ENCODE measurements at places on chromosomes 1 and 21.
A peak's percentile ranks its signal among the peaks of the same experiment; 100 is the strongest.

DNA sequence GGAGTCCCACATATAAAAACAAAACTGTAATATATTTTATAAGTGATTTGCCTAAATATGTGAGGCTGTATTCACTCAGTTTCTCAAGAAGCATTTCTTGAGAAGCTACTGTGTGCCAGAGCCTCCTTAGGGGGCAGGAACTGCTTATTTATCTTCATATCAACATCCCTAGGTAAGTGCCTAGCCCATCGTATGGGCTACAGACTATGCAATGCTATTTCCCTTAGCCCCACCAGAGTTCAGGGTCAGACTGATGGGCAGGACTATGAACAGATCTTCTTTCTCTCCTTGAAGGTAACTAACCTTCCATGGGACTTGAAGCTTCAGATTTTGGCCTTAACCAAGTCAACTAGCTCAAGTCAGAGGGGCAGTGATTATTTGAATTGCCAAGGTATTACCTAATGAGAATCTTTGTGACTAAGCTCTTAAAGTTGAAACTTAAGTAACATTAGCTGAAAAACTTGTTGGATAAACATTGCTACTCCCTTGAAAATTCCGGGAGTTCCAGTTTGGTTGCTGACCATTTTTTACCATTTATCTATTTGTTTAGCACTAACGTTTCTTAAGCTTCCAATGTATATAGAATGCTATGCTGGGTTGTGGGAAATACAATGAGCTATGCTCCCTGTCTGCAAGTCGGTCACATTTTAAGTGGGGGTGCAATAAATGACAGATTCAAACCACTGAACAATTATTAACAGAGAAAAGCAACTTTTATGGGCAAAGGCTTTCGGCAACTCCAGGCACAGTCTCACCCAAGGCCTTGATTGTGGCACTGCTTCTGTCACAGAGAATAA lies 85.2 kb downstream of the GPR88 start:
- peak; percentile 84 for DNase-seq

DNA sequence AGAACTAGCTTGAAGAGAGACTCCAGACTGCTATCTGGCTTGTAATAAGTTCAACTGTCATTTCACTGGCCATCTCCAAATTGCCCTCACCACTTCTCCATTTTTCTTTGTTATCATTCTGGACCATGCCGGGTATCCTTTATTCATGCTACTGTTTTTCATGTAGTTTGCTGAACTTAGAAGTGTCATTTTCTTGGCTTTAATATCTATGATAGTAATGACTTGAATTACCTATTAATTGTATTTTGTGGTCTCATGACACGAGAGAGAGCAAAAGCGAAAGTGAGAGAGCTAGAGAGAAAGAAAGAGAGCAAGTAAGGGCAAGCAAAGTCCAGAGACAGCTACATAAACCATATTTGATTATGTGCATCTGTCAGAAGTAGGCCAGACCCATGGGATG lies 184.9 kb upstream of the ATP1B1 start:
- DNase-seq: no peak

DNA sequence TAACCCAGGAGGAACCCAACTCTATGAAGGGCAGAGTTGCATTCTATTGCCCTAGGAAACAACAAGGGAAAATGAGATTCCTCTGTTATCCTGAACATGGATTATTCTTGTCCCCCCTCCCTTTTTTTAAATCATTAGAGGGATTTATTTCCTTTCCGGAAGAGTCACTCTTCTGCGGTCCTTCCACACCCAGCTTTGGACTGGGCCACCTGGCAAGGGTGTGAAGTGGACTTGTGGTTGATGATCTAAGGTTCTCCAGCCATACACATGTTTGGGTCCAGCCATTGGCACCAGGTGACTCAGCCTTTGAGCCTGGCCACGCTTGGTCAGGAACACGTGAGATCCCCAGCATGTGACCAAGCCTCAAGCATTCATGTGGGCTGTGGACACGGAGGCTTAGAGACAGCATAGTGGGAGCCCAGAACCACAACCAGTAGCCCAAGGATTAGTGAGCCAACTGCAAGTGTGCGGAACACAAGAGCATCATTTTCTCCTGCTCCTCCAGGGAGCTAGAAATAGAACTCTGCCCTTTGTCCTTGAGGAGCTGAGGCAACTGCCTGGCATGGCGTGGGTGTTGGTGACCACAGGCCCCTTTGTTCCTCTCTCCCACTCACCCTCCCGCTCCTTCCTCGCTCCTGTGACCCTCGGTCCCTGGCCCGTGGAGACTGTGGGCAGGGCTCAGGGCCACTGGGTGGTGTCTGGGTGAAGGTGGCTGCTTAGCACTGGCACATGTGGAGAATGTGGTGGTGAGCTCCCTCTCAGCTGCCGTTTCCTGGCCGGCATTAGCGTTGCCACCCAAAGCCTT lies 50.1 kb downstream of the NENF start:
- peak; percentile 41 for DNase-seq

GRCh38 chr1:8419861-8420260 lies 101.9 kb downstream of the SLC45A1 start:
- DNase-seq: no peak

GRCh38 chr1:206102292-206102936 lies 14.8 kb downstream of the AVPR1B start:
- no peak for DNase-seq

GRCh38 chr1:169550294-169550693 lies 36.0 kb downstream of the F5 start:
- DNase-seq: peak; percentile 65

DNA sequence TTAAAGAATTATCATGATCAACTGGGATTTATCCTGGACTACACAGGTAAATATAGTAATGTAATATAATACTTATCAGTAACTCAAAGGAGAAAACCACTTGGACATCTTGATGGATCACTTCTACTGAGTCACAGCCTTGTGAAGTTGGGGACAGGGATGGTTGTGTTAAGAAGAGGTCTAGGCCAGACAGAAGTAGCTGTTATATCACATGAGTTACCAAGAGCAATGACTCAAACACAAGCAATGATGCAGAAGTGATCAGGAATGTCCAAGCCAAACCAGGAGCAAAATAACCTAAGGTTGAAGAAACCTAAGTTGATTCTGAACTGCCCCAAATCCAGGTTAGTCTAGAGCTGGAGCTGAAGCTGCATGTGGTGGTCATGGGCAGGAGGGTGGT lies 424.5 kb upstream of the DAB1 start:
- peak; percentile 43 for DNase-seq

DNA sequence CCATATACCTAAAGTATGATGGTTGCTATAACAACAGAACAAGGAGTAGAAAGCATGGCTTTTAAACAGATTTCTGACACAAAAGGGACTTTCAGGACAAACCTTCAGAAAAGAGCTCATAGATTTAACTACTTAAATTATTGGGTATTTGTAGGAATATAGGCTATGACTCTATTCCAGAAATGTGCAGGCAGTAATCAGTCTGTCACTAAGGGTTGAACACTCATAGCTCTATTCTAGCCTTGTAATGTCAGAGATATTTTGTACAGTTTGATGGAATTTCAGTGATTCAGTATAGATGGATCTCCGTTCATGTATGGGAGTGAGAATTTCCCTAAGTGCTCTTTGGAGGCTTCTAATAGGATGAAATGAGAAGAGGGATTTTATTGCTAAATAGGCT lies 82.8 kb downstream of the EXTL2 start:
- DNase-seq: peak; percentile 62
